ENCODE measurements at places on chromosomes 16 and 17.

- peak; percentile 28 for DNase-seq
Observed at GRCh38 chr17:62565817-62566216, 61.7 kb upstream of the MRC2 start.

- DNase-seq, result no peak
Observed at GRCh38 chr17:3571043-3571900, 13.7 kb upstream of the TRPV3 start.

- DNase-seq, result no peak
Observed at GRCh38 chr17:1743088-1743439, 393 bp downstream of the SERPINF2 start.

DNA sequence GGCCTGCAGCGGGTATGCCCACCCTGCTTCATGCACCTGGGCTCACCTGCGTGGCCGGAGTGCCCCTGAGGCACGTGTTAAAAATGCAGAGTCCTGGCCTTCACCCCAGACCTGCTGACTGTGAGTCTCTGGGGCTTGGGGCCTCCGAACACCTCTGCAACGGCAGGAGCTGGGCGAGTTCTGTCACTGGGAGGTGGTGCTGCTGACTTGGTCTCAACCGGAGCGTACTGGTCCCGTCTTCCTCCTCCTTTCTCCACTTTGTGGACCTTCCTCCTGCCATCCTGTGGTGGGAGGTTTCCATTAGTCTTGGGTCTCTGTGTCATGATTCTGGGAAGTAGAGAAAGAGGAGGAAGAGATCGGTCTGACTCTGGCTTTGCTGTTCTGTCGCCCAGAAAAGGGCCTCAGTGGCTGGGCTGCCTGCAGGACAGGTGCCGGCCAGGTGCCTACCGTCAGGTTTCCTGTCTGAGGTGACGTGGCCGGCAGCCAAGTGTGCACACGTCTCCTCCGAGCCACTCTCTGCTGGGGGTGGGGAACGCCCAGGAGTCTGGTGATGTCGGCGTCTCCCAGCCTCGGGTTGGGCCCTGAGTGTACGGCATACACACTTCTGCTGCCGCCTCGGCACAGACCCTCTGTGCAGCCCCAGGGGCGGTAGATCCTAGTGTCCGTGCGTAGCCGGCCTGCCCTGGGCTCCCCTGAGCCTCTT lies 6.9 kb downstream of the TSC2 start:
- DNase-seq, result no peak

- no peak for DNase-seq
Observed at GRCh38 chr17:6269478-6269877, 165.4 kb downstream of the AIPL1 start.

DNA sequence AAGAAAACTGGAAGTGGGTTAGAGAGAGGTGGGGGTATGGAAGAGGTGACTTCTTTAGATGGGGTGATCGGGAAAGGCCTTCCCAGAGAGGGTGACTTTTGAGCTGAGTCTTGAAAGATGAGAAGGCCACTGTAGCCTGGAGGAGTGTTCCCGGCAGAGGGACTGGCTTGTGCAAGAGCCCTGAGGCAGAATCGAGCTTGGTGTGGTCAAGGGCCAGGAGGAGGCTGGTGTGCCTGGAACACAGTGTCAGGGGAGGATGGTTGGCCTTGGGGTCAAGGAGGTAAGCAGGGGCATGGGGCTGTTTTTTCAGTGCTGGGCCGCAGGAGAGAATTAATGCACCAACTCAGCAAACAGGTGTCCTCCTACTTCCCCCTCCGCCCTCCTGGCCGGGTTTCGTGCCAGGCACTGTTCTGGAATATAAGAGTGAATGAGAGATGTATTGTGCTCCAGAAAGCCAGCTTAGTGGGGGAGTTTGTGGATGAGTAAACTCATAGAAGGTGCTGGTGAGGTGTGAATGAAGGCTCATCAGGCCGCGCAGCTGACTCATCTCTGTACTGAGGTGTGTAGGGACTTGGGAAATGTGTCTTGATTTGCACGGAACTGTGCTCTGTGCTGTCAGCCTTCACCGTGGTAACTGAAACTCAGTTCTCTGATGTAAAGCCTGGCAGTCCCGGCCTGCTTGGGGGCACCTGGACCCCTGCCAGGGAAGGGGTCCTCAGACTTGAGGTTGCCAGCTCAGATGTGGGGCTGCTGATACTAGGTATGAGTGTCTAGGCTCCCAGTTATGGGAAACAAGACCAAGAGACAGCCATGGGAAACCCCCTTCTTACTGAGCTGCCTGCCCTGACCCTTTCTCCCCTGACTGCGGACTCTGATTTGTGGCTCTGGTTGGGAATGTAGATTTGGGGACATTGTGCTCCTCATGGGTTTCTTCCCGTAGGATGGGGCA lies 15.3 kb downstream of the KSR1 start:
- DNase-seq, result peak; percentile 69

DNA sequence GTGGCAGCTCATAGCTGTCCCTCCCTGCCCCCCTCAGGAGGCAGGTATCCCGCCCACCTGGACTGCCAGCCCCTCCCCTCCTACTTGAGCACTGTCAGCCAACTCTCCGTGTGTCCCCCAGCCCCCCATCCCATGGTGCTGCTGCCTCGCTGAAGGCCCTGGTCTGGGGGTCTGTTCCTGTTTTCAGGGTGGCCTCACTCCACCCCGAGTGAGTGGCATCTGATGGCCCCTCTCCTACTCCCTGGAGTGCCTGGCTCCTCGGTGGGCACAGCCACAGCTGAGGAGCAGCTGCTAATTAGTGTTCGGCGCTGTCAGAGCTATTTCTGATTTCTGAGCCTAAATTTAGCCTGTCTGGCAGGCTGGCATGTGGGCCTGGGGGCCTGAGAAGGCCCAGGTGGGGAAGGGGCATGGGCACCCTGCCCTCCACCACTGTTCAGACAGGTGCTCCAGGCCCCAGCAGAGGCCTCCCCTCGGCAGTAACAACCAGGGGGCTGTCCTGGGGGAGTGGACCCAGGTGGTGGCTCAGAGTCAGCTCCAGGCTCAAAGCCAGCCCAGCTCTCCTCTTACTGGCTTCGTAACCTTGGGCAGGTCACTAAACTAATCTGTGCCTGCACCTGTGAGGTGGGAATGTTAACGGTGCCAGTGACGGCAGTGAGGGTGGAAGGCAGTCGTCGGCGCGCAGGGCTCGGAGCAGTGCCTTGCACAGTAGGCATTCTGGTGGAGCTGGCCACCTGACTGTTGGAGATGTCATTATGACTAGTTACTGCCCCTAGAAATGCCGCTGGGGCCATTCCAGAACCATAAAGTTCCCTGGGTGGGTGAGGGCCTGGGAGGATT lies 6.5 kb downstream of the FMNL1 start:
- no peak for DNase-seq

GRCh38 chr17:38613981-38614779 lies 8.4 kb upstream of the SRCIN1 start:
- no peak for DNase-seq

DNA sequence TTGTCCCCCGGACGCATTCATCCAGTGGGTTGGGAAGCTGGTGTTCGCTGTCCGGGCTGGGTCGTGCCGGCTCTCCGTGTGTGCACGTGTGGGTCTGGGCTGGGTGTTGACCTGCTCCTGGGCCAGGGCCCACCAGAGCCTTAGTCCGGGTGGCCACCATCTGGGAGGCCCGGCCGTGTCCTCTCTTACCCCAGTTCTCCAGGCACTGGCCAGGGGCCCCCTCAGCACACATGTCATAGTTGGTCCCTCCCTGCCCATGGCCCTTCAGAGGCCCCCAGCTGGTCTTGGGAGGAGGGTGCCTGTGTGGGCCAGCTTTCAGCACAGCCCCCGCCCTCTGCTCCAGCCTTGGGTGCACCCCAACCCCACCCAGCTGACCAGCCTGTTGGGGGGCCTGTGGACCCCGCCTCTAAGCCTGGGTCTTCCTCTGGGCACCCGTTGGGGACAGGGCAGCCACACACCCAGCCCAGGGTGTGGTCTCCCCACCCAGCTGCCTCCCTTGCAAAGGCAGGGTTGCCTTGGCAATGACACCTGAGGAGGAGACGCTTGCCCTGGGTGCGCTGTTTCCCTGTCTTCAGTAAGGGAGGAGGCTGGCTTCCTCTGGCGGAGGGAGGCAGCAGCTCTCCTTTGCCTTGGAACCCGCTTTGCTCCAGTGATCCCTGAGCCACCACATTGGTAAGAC lies 77.4 kb downstream of the JPH3 start:
- DNase-seq, result no peak

GRCh38 chr17:50260501-50260911 lies 13.8 kb upstream of the TMEM92 start:
- no peak for DNase-seq

GRCh38 chr17:16905593-16906191 lies 66.2 kb downstream of the TNFRSF13B start:
- no peak for DNase-seq

DNA sequence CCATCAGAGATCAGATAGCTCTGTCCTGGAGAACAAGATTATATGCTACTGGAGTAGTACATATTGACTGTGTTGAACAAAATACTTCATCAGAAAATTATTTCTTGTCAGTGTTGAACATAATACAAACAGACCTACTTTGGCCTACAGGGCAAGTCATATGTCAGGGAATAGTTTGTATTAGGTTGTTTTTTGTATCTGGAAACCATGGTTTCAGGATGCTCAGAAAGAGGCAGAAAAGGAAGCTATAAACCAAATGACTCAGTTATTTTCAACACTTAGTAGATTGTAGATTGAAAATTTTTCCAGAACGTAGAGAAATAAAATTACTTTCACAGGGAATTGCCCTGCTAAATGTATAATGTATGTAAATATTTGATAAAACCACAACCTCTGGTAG lies 198.4 kb downstream of the CYB561 start:
- DNase-seq, result no peak

GRCh38 chr17:8867361-8867981 lies at the start of gene PIK3R6:
Gene PIK3R6, minus strand, starts transcription at chr17:8867674. Its CDS starts 17,880 bp downstream, at chr17:8849794.
- no peak for DNase-seq

- peak; percentile 60 for DNase-seq
Observed at GRCh38 chr16:23996258-23996955, 160.6 kb downstream of the PRKCB start.

DNA sequence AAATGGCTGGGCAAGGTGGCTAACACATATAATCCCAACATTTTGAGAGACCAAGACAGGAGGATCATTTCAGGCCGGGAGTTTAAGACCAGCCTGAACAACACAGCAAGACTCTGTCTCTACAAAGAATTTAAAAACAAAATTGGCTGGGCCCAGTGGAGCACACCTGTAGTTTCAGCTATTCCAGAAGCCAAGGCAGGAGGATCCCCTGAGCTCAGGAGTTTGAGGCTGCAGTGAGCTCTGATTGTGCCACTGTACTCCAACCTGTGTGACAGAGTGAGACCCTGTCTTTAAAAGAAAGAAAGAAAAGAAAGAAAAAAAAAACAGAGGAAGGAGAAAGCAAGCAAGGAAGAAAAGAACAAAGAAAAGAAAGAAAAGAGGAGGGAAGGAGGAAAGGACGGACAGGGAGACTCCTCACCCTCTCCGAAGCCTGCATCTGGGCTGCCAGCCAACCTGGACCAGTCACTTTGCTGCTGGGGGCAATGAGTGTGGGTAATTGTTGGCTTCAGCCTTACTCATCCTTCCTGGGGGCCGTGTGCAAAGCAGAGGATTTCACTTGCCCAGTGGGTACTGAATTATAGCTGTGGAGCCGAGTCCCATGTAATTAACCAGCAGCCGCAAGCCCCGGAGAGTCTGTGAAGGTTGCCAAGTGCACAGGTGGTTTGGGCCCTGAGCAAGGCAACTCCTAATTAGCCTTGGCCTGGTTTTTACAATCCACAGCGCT lies 6.7 kb upstream of the MT4 start:
- DNase-seq, result no peak

All from keratinocyte (primary cell).